Left renal cortex interstitium (tissue), 4 donors: ENCODE measurements at places on chromosomes 6 and 20. TPM values are rescaled to one million over a fixed set of nuclear protein-coding genes. Genes with fewer than 3 reads are reported as not detected.

DNA sequence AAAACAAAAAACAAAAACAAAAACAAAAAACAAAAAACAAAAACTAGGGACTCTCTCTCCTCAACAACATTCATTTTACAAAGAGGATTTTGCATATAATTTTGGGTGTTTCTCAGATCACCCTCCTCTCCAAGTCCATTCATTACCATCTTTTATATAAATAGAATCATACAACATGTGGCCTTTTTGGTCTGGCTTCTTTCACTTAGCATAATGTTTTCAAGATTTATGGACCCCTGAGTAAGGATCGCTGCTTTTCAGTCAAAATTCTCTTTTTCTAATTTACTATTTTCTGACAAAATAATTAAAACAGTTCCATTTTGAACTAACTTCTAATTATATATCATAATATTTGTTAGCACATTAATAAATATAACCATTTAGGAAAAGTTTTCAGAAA lies 94.8 kb downstream of the UBE3D start:
- no peak for DNase-seq

The CD40 gene
- 4.4 TPM for polyA plus RNA-seq

- no peak for DNase-seq
Observed at GRCh38 chr20:19254956-19255355, 42.5 kb downstream of the SLC24A3 start.

The NTSR1 gene
- polyA plus RNA-seq, result 1.4 TPM

The RAB5IF gene
- polyA plus RNA-seq, result 77.5 TPM

- no peak for DNase-seq
Observed at GRCh38 chr6:169837529-169838250, 86.3 kb downstream of the ERMARD start.

The BTNL2 gene
- 1.8 TPM for polyA plus RNA-seq

The CPNE5 gene
- polyA plus RNA-seq, result 16.6 TPM

The PTPRA gene
- polyA plus RNA-seq, result 113 TPM

DNA sequence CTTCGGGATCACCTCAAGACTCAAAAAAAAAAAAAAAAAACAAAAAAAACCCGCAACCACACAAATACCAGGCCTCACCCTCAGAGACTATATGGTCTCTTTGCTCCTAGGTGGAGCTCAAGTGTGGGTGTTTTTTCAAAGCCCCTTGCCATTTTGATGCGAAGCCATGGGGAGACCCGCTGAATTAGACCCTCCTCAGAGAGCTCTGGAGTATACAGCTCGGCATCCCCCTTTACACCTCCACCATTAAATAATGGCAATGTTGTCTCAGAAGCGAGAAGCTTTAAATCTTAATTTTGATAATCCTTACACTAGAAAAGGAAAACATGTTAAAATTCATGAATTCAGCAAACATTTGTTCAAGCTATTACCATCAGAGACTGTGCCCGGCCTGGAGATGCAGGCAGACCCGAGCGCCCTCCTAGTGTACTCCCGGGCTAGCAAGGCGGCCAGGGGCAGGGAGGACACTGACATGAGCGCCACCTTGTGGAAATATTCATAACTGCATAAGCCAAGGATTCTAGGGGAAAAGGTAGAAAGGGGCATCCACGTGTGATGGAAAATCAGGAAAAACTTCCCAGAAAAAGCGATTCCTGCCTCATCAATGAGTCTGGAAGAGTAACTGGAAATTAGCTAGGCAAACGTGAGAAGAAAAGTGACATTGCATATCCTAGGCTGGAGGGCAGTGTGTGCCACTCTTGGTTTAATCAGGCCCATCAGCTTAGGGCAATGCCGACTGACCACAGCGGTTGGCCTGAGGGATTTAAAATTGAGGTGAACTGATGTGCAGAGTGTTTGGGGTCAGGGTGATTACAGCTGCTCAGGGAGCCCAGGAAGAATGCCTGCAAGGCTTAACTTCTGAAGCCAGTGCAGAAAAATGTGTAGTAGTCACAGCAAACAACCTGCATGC lies 72.5 kb downstream of the B3GAT2 start:
- DNase-seq, result peak; percentile 24

DNA sequence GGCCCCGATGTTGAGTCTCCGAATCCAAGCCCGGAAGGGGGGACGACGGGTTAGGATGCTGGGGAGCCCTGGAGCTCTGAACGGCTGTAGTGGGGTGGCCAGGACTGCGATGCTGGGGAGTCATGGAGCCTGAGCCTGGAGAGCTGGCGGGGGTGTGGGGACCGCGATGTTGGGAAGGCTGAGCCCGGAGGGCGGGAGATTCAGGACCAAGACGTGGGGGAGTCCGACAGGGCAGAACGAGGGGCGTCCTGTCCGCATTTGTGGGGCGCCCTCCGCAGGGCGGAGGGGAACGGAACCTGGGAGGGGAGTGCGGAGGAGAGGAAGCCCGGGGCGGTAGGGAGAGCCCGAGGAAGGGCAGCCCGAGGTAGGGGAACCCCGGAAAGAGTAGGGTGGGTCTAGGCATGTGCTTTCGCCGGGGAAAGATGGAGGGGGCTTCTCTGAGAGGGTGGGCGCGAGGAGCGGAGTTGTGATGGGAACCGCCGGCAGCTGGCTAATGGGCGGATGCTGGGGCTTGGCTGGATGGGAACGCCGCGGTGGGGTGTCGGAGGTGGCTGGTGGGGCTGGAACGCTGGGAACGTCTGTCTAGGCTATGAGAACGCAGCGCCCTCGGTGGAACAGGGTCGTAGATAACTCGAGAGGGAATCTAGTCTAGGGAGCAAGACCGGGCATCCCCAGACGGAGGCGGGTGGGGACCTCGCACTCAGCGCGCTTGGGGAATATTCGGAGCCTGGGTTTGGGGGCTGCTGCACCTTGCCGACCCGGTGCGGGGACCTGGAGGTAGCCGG lies 684 bp downstream of the PAQR8 start:
- DNase-seq, result no peak

The AARS2 gene
- 12.2 TPM for polyA plus RNA-seq

DNA sequence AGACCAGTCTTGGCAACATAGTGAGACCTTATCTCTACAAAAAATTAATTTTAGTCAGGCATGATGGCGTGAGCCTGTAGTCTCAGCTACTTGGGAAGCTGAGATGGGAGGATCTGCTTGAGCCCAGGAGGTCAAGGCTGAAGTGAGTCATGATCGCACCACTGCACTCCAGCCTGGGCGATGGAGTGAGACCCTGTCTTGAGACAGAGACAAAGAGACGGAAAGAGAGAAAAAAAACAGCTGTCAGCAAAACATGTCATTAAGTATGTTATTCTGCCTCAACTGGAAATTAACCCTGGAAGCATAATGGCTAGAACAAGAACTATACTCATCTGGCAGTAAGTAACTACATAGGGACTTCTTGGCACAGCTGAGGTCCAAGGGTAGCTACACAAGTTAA lies 7.2 kb downstream of the MMS22L start:
- DNase-seq, result no peak

DNA sequence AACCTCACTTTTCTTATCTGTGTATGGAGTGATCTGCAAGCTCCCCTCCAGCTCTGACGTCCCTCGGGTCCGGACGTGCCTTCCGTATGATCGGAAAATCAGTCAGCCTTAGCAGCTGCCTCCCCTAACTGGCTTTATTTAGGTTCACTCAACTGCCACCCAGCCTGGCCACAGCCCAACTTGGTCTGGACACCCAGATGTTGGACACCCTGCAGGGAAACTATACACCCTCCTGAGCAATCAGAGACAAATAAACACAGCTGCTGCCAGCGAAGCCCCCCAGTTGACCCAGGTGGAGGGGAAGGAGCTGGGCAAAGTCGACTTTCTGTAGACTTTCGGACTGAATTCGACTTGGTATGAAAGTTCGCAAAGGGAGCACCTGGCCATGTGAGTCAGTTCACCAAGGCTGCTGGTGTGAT lies 28.9 kb downstream of the TBC1D7 start:
- DNase-seq, result no peak

The APMAP gene
- 106 TPM for polyA plus RNA-seq

DNA sequence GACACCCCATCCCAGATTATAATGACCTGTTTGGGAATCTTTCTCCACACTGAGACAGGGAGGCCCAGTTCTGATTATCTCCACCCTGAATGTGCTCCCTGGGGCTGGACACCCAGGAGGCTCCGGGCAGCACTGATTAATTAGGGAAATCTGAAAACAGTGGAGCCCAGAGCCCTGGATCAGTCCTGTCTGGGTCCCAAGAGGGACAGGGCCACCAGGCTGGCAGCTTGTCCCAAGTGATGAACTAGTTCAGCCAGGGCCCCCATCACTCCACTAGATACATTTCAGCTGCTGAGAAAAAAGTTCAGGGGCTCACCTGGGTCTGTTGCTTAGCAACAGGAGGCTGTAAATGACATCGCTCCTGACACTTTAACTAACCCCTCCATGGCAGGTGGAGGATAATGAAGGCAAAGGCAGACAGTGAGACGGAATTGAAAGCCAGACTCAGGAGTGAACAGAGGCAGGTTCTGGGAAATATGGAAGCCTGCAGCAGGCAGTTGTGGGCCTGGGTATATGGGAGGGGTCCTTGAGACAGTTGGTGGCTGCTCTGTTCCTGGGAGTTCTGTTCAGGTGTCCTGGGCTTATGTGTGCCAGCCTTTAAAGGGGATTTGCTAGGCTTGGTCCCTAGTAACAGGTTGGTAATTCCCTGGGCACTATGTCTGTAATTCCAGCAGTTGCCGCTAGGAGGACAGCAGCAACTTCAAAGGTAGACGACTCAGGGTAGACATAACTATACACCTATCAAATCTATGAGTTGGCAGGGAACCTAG lies 78.3 kb upstream of the CTNNBL1 start:
- no peak for DNase-seq

DNA sequence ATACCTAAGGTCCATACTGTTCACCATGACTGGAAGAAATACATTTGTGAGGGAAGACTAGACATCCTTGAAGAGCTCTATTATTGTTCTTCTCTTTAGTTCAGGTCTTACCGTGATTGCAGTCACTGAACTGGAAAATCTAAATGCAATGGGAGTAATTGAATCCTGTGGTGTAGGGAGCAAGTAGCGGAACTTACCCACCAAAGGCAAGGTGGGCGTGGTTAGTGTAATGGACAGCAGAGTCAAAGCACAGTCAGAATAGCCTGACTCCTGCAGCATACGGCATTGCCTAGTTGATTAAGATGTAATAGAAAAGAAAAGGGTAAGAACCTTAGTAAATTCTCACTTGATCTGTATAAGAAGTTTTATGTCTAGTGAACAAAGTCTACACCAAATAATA lies 679.7 kb upstream of the EPHA7 start:
- DNase-seq, result no peak

The TCP11 gene
- 1.8 TPM for polyA plus RNA-seq

The C4B gene
- polyA plus RNA-seq, result 24.8 TPM

DNA sequence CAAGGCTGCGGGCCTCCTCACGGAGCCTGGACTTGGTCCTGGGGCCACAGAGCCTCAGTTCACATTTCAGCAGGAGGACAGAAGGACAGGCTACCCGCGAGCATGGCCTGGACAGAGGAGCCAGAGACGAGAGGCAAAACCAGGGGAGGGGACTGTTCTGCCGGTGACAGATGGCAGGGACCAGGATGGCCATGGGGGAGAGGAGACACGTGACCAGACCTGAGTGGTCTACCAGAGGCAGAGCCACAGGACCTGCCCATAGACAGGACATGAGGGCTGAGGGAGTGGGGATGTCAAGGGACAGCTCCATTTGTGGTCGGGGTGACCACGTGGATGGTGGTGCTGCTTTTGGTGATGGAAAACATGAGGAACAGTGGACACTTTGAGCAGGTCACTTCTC lies 207.9 kb downstream of the NFATC2 start:
- DNase-seq, result no peak

DNA sequence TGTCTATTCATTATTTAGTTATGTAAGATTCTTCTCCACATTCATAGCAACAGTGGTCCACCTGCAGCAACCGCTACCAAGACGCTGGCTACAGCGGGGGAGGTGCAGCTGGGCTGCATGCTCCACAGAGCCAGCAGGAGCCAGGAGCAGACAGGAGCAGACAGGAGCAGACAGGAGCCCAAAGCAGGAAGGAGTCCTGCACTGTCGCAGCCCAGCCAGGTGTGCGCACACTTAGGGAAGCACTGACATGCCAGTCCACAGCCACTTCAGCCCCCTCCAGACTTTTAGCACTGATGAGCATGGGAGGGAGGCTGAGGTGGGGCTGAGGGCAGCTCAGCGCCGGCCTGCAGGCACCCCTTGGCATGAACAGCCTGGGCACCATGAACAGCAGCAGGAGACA lies 19.6 kb downstream of the KIF16B start:
- DNase-seq, result no peak

- DNase-seq, result no peak
Observed at GRCh38 chr20:54148947-54149764, 24.6 kb downstream of the CYP24A1 start.

The RUNX2 gene
- 3.8 TPM for polyA plus RNA-seq

The DSP gene
- 62.6 TPM for polyA plus RNA-seq

The LZTS3 gene
- polyA plus RNA-seq, result 16.5 TPM

DNA sequence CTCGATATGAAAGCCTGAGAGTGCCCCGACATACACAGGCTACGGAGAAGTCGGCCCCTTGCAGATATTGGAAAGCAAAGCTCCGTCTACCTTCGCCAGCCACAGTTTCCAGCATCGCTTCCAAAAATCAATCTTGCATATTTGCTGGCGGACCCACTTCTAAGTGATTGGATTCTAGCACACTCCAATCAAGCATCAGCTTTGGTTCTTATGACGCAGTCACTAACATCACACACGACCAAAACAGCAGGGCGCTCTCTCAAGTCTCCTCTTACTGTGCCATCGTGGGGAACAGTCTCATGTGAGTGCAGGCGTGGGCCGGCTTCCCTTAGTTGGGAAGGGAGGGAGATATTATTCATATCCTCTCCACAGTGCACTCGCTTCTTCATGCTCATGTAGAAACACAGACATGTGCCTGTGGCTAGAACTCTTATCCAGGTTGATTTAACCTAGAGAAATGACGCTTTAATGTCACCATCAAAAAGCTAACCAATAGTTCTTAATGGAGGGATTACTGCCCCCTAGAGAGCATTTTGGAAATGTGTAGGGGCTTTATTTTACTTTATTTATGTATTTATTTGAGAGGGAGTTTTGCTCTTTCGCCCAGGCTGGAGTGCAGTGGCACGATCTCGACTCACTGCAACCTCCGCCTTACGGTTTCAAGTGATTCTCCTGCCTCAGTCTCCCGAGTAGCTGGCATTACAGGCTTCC lies 229.8 kb downstream of the SOD2 start:
- DNase-seq, result no peak

The PNLDC1 gene
- polyA plus RNA-seq, result 0.99 TPM

GRCh38 chr6:94071835-94072234 lies 652.5 kb upstream of the EPHA7 start:
- DNase-seq, result no peak

DNA sequence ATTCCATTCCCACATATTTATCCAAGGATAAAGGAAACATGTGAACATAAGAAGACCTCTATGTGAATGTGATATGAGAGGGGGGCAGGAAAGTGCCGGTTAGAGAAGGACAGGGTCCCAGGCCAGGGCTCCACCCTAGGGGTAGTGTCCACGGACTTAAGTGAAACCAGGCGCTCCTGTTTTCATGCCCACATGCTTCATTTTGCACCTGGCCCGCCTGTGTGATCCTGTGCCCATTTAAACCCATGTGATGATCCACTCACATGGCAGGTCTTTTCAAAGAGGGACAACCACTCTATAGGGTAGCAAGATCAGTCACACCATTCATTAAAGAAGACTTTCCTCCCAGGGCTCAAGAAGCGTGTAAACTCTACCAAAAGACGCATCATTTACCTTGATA lies 865.3 kb upstream of the GJE1 start:
- no peak for DNase-seq
